GM12878 (cell line): ENCODE measurements at places on chromosomes 3 and 15. TPM values are rescaled to one million over a fixed set of nuclear protein-coding genes. Genes with fewer than 3 reads are reported as not detected.

DNA sequence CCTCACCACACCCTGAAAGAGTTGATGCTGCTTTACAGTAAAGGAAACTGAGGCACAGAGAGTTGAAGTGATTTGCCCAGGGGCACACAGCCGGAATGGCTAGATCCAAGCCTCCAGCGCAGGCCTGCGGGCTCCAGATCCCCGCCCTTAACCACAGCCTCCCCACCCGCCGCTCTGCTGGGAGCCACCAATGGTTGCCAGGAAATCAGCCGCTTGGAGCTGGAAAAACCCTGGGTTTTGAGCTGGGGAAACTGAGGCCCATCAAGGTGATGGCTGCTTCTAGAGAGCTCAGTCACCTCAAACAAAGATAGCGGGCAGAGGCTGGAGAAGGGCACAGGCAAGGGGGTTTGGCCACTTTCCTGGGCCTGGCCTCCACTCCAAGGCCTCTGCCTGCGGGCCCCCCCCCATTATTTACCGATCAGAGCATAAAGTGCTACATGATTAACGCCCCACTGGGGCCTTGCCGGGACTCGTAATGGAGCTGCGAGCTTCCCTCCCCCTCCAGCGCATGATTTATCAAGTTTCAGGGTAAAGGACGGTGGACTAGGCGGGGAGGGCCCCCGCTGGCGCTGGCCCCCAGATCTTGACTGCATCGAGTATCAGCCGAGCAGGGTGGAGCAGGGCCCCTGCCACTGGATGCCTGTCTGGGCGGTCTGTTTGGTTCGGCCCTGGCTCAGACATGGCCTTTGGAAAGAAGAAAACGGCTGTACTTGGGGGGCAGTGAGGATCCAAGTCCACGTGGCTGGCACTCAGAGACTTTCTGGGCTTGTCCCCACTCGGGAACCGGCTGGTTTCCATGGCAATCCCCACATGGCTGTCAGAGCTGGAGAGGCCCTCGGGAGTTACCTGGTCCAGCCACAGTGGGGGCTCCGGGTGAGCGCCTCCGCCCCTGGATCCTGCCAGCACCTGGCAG, 9.1 kb downstream of the PLXND1 start:
- no peak for DNase-seq

CHL1 gene
- 1.9 and 2.2 TPM in 2 replicates for total RNA-seq

DNA sequence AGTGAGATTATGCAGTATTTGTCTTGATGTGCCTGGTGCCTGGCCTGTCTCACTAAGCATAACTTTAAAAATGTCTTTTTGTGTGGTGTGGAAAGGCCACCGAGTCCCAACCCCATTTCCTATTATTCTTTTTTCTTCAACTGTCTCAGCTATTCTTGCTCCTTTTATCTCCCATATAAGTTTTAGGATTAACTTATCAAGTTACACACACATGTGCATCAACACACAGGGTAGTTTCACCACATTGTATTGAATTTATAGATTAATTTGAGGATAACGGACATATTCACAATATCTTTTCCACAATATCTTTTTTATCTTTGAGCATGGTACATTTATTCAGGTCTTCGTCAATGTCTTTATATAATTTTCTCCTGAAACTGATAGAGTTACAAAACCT, 127.6 kb downstream of the RYR3 start:
- DNase-seq = no peak

ANKRD63 gene
- total RNA-seq = not detected in 2 replicates

PCYT1A gene
- 50.2 and 53.6 TPM in 2 replicates for total RNA-seq

GRCh38 chr3:85706130-85706529, 747.3 kb downstream of the CADM2 start:
- no peak for DNase-seq
